CD4-positive, alpha-beta T cell treated with Interleukin-21 for 1 hour (primary cell): ENCODE measurements at places on chromosomes 1 and 21.

DNA sequence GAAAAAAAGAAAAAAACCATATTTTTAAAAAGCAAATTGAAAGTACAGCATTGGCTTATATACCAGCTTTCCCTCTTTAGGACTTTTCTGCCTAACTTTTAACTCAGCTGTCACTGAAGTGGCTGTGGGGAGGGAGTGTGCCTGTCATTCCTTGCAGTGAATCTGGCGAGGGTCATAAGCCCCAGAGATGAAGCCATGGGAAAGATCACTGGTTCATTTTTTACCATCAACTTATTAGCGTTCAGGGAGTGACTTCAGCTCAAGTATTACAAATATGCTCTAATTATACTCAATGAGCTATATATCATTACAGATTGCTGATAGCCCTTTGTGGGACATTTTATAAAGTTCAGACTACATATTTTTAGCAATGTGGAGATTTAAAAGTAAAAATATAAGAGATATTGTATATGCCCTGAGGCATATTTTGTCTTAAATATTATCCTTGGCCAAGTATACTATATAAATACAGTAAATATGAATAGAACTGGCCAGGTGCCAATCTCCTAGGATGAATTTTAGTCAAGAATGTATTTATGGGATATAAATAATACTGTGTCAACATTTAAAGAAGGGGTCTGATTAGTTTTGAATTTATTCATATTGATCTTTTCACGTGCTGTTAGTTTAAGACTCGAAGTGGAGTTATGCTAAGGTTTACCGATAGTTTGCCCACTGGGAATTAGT is 4.4 kb downstream of the TGFB2 start:
- no peak for DNase-seq

DNA sequence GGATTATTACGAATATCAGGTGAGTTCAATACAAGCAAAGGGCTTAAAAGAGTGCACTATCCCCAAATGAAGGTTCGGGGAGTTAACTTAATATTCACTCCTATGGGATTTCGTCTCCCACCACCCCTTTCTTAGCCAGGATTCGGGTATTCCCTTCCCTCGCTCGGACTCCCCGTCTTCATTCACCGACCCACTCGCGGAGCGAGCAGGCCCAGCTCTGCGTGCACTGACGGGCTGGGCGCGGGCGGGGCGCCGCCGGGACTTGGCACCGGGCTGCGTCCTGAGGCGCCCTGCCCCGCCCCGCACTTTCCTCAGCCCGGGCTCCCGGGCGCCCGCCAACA is 7.7 kb upstream of the MPZL1 start:
- no peak for DNase-seq

DNA sequence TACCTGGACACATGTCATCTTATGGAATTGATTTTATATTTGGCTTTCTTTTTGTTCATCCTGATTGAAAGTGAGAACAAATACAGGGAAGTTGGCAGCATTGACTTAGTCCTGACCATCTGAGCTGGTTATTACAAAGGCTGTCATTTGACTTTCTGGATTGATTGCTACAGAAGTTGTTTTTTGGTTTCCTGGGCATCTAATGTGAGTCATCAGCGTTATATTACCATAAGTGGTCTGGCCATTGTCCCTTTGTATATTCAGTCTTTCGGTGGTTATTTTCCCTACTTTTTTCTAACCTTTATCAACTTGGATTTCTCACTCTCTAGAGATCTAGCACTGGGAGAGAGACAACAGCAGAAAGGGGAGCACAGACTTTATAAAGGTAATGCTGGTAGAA is 1646.5 kb downstream of the MRPL39 start:
- DNase-seq: no peak

- no peak for DNase-seq
Observed at GRCh38 chr1:150971583-150972416, 2.8 kb downstream of the CERS2 start.

GRCh38 chr1:86701731-86702130 is 2.6 kb upstream of the SH3GLB1 start:
- DNase-seq: no peak

DNA sequence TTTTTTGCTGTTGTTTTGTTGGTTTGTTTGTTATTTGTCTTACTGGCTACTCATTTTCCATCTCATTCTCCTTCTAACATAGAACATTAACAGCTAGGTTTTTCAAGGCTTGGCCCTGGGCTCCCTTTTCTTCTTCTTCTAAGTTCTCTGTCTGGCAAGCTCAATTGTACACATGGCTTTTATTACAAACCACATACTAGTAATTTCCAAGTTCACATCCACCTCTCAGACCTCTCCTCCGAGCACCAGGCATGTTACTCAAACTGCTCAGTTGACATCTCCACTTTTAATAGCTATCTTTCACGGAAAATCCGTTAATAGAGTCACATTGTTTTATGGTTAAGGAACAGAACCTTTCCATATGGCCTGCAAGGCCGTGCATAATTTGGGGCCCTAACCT is 736.9 kb upstream of the ADAMTS5 start:
- DNase-seq: no peak

GRCh38 chr1:935751-936231 is 12.1 kb downstream of the SAMD11 start:
- no peak for DNase-seq

- DNase-seq: no peak
Observed at GRCh38 chr1:97744977-97745376, 175.9 kb downstream of the DPYD start.

DNA sequence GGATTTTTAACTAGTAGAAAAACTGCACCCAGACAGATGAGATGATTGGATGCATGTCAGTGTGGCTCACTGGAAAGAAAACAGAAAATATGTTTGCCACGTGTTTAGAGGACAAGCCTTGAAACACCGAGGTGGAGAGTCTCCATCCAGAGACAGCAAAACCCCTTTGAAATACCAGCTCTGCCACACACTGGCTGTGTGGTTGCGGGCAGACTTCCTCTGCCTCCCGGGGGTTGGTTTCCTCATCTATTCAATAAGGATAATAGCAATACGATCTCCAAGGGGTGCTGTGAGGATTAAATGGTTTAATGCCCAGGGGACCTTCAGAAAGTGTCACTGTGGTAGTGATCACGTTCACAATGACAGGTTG is 67.2 kb upstream of the PARP1 start:
- DNase-seq: no peak

GRCh38 chr21:34271189-34271851 is 92.5 kb upstream of the KCNE2 start:
- no peak for DNase-seq

DNA sequence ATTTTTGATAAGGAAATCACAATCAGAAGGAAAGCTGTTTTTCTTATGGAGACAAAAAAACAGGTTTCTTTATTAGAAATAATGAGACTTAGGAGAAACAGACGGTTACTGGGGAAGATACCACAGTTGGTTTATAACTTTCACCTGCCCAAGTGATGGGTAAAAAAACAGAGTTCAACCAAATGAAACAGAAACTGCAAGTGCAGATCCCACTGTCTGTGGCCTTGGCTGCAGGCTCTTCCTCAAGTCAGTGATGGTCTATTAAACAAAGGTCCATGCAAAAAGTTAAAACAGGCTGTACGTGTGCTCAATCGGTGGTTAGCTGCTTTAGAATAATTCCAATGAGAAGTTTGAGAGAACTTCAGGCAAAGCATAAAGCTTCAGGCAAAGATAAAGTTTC is 112.1 kb upstream of the NEGR1 start:
- DNase-seq: no peak
